Stromal cell of bone marrow (primary cell): ENCODE measurements at places on chromosomes 4 and X.

DNA sequence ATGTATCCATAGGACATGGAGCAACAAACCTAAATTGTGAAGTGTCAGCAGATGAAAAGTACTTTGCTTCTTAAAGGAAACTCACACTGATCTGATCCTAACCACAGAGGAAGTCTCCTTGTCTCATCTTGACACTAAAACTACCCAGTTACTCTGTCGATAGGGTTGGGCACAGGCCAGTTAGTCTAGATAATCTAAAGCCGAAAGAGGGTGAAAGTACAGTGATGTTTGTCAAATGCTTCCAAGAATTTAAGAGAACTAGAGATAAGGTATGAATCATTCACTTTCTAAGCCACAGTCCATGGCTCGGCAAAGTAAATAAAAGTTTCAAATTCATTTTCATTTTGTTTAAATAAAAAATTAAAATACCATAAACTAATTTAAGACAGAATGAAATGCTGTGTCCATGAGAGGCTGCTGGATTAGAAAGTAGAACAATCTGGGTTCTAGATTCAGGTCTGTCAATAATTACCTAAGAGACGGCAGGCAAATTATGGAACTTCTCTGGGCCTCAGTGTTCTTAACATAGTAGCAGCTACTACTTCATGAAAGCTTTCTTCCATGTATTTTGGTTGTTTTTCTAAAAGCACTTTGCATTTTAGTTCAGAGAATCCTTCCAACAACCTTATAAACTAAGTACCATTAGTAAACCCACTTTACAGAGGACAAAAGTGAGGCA, 176.7 kb downstream of the LDB2 start:
- peak; percentile 32 for DNase-seq

DNA sequence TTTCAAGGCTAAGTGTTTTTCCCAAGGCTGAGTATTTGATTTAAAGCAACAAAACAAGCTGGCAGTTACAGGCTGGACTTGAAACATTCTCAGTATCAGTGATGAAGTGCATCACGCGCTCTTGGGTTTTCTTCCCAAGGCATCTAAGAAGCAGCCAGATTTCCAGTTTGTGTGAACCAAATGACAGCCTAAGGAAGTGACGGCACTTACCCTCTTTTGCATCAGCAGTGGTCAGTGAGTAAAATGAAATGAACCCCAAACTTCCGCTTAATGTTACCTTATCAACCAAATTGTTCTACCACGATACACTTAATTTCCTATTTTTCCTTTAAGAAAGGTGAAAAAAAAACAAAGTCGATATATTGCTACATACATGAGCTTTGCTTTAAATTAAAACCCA, 15.8 kb upstream of the GYPE start:
- DNase-seq = no peak

DNA sequence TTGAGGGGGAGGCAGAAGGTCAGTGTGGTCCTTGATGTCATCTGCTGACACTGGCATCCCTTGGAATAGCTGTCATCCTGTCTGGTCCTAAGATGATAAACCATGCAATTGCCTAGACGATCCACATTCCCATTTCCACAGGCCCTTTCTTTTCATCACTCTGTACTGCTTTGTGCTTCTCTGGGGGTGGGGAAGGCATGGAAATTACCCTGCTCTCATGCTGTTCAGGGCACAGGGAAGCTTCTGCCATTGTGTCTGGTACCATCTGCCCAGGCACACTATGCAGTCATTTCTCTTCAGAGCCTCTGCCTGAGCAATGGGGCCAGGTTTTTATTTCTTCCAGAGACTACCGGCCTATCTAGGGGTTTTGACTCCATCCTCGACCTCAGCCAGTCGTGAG, 49.7 kb upstream of the ELOVL6 start:
- no peak for DNase-seq

DNA sequence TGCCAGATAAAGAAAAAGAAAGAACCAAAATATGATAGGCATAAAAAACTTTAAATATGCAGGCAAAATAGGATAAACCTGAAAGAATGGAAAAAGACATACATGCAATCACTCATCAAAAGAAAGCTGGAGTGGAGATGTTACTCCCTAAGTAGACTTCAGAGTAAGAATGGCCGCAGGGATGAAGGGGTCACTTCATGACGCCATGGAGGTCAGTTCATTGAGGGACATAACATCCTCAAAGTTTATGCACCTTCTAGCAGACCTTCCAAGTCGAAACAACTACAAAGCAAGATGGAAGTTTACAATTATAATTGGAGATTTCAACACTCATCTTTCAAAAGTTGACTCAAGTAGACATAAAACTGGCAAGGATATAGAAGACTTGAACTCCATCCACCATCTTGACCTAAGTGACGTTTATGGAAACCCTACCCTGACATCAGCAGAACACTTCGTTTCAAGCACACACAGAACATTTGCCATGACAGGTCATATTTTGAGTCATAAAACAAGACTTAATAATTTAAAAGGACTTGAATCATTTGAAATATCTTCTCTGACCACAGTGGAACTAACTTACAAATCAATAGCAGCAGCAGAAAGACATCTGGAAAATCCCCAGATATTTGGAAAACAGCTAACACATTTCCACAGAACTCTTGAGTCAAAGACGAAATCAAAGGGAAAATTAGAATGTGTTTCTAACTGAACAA, 106.0 kb upstream of the LRPAP1 start:
- no peak for DNase-seq

- no peak for DNase-seq
Measured at GRCh38 chrX:143581240-143581639, 54.7 kb downstream of the SLITRK4 start.

DNA sequence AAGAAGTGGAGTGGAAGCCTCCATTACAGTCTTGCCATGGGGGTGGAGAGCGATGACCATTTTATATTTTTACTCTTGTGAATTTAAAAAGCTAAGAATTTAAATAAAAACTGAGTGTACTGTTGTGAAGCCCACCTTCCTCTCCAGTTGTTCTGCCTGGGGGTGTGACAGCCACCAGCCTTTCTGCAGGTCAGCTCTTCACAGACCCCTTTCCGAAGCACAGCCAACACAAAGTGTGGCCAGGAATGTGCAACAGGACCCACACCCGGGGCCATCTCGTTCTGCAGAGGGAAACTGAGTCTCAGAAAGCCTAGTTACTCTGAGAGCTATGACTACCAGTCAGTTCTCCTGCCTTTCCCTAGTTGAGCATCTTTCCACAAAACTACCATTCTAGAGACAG, 1.4 kb downstream of the GRPEL1 start:
- DNase-seq = no peak

GRCh38 chrX:78199851-78200250, 60.4 kb upstream of the TAF9B start:
- no peak for DNase-seq

- DNase-seq = no peak
Measured at GRCh38 chr4:152591876-152592275, 56.0 kb upstream of the FBXW7 start.
